ENCODE measurements at places on chromosomes 3 and 15.

- no peak for DNase-seq
These were observed 42.9 kb downstream of the SMAD3 start for GRCh38 chr15:67108122-67108961.

DNA sequence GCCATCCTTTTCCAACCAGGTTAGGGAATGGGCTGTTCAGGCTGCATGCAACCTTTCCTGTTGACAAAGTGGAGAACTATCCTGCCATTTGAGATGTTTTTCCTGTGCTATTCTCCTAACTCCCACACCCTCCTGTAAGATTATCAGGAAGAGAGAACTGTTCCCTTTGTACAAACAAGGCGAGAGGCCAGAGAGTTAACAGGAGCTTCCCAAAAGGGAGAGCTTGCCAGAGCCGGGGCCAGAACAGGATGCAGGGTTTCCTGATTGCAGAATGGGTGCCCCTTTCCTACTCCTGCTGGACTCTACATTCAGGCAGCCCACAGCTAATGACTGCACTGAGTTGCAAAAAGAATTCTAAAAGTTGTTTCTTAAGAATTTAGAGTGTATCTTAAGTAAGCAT is 17.1 kb downstream of the PML start:
- DNase-seq, result peak; percentile 63

GRCh38 chr3:77267589-77267988 is 227.7 kb downstream of the ROBO2 start:
- DNase-seq, result no peak

- no peak for DNase-seq
These were observed 13.1 kb downstream of the DNAAF4 start for GRCh38 chr15:55494931-55495330.

GRCh38 chr3:181278468-181279238 is 289.1 kb upstream of the DNAJC19 start:
- no peak for DNase-seq

DNA sequence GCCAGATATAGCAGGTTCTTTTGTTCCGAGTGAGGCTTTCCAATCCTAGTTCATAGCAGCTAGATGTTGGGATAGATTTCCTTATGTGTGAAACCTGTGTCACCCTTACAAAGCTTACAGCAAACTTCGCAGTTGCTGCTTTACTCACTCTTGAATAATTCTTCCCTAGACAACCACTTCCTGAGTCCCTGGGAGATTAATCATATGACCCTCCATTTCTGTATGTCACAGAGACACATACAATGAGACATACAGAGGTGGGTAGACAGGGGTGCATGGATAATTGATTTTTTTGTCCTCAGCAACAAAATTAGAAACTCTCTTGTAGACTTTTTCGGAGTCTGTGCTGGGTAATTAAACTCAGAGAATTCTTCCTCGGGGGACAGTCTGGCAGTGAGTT is 163.2 kb downstream of the NSUN3 start:
- DNase-seq, result no peak

DNA sequence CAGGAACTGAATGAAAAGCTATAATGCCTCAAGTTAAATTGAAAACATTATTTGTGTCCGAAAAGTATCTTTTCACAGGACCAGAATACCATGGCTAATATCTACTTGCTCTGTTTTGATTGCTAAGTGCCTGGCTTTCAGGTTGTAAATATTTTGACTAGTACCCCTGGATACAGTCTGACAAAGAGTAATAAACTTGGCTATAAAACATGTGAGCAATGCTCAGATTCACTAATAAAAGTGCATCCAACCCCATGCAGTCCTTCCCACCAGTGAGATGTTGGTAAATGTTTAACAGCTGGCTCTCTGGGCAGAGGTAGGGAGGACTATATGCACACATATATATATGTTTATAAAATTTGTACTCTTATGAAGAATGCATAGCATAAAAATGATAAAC is 281.8 kb upstream of the TGFBR2 start:
- no peak for DNase-seq

DNA sequence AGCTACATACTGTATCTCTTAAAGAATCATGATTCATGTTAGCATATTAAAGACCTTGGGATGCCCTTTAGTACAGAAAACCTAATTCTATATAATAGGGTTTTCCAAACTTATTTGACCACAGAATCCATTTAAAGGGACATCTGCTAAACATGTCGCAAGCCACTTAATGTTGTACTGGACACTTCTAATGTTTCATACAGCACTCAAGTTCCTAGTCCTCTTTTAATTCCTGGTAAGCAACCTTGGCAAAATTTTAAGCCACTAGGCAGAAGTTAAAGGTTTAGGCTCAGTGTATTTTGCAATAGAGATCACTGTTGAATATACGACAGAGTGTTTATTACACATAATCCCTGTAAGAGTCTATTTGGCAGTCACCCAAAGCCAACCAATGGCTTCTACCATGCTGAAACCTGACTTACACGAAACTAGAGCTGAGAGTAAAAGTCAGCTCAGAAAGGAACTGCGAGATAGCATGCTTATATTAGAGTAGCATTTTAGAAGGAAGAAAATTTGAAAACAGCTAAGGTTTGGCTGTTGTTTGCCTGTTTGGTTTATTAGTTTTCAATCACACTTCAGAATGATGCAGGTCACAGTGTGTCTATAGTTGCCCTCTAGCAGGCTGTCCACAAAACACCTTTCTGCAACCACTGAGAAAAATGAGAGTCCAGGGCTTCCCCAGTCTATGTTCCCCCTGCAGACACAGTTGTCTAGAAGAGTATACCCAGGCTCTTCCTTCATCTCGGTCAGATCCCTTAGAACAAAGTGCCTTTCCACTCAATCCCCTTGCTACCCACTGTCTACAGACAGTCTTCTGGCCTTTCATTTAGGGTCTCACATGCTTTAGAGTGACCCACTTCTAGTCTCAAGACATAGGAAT is 104.4 kb downstream of the FMN1 start:
- no peak for DNase-seq

- DNase-seq, result no peak
These were observed 2.7 kb downstream of the TM4SF18 start for GRCh38 chr3:149330609-149331331.

DNA sequence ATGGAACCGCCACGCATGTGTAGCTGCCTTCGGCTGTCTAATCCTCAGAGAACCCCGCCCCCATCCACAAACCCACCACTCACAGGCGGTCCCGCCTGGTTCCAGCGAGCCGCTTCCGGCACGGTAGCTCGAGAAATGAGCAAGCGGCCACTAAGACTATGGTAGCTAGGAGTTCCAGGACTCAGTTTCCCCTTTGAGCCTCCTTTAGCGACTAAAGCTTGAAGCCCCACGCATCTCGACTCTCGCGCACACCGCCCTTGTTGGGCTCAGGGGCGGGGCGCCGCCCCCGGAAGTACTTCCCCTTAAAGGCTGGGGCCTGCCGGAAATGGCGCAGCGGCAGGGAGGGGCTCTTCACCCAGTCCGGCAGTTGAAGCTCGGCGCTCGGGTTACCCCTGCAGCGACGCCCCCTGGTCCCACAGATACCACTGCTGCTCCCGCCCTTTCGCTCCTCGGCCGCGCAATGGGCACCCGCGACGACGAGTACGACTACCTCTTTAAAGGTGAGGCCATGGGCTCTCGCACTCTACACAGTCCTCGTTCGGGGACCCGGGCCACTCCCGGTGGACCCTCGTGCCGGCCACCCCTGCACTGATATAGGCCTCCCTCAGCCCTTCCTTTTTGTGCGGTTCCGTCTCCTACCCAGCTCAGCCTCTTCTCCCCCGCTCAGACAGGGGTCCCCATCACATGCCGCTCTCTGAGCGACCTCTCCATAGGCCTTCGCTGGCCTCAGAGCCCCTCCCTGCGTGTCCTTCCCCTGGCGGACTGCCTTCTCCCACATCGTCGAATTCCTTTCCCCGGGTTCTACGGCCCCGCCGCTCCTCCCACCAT is at the start of gene RAB11A:
TSS of gene RAB11A (plus strand) at position 366 of the 828 bp plus-strand sequence. CDS start at position 461, 95 bp downstream.
- DNase-seq, result peak; percentile 98

DNA sequence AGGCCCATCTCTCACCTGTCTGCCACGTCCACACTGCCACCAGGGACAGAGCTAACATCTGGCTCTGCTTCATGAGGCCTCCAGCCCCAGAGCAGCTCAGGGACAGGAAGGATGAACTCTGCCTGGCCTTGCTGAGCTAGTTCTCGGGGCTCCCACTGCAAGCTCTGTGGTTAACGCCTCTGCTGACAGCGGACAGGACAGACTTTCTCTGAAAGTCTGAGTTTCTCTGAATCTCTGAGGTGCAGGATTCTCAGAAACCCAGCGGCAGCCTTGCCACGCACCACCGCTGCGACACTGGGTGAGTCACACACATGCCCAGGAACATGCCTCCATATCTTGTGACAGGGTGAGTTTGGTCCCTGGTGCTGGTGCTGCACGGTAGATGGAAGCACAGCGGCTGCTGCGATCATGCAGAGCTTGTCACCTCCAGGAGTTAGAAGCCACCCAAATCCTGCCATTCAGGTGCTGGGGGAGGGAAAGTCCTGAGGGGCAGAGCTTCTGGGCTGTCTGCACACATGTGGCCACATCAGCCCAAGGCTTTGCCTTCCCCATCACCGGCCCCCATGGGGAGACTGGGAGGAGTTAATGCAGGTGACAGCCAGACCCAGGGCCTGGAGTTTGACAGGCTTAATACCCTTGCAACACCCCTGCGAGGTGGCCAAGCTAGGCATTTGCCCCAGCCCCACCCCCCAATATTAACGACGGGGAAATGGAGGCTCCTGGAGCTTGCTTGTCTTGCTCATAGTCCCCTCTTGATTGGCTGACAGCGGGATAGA is 267.0 kb downstream of the PLCL2 start:
- DNase-seq, result peak; percentile 49

GRCh38 chr3:55012091-55012490 is 84.2 kb upstream of the LRTM1 start:
- no peak for DNase-seq

GRCh38 chr3:11820531-11821041 is 26.1 kb downstream of the TAMM41 start:
- DNase-seq, result no peak

- DNase-seq, result no peak
These were observed 627.1 kb downstream of the MCTP2 start for GRCh38 chr15:94858449-94858848.

DNA sequence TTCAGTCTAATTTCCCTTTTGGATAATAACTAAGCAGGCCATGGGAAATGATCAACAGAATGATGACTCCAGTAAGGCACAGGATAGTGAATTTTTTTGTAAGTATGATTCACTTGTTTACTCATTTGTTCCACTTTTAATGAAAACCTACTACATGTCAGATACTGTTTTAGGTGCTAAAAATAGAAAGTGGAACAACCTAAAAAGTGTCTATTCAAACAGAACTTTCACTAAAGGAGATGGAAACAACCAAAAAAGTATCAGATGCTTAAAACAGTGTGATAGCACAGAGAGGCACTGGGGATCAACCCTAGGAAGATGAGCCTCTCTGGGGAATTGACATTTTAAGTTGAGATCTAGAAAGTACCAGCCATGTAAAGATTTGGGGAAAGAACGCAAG is 11.1 kb downstream of the RYK start:
- DNase-seq, result no peak

- no peak for DNase-seq
These were observed 71.3 kb downstream of the WHAMM start for GRCh38 chr15:82880704-82881103.

DNA sequence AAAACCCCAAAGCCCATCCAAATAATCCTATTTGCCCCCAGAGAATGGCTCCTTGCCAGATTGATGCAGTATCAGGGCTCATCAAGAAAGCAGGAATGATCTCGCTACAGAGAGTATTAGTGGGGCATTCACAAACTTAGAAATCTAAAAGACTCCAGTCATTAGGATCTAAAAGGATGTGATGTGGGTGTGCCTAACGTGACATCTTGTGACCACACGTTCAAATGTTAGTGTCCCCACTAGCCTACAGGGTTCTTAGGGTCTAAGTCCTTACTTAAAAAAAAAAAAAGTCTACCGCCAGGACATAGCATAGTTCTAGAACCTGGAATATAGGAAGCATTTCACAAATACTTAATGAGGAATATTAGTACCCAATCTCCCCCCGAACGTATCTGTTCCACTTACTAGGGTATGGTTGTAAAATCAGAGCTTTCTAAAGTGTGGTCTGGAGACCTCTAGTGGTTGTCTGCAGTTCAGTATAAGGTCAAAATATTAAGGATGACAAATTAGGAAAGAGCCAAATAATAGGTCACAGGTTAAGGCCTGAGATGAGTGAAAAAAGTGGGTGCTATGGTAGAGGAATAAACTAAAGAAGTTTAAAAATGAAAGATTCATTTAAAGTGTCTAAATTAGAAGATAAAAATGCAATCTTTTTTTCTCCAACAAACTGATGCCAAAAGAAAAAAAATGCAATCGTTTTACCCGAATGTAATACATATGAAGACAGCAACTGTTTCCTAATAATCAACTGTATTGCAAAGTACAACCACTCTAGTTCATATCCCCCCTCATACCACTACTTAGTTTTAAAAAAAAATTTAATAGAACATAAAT is 4.2 kb upstream of the CHRM5 start:
- DNase-seq, result no peak

GRCh38 chr3:33789183-33789954 is 9.1 kb upstream of the PDCD6IP start:
- DNase-seq, result no peak

DNA sequence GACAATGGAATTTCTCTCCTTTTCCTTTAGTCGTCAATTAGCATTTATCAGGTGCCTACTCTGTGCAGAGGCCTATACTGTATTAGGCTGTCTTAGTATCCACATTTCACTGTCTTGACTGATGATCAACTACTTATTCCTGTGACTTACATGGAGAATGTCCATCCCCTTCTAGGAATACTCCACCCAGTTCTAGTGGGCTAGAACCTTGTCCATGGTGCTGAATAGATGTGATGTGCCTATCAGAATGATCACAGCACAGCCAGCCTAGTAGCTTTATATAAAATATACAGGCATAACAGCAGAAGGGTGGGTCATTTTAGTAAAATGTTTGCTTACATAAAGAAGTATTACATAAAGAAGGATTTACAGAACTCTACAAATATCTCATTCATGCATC is 621.4 kb downstream of the PDCD6IP start:
- DNase-seq, result no peak

- DNase-seq, result no peak
These were observed 8.8 kb downstream of the RASGRP1 start for GRCh38 chr15:38555686-38556334.

DNA sequence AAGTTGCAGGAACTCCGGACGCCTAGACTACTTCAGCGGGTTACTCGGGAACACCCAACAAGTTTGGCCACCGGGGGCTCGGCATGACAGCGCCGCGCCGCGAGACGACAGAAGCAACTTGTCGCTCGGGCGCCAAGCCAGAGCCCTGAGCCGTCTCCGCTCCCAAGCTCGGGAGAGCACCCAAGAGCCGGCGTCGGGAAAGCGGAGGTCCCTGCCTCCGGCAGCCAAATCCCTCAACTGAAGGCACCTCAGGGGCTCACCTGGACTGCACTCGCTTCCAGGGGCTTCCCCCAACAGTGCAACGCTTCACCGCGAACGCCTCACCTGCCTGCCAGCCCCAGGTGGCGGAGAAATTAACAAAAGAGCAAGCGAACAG is 640 bp downstream of the MB21D2 start:
- peak; percentile 92 for DNase-seq

- no peak for DNase-seq
These were observed 177.8 kb downstream of the SERPINI1 start for GRCh38 chr3:167913219-167913835.

DNA sequence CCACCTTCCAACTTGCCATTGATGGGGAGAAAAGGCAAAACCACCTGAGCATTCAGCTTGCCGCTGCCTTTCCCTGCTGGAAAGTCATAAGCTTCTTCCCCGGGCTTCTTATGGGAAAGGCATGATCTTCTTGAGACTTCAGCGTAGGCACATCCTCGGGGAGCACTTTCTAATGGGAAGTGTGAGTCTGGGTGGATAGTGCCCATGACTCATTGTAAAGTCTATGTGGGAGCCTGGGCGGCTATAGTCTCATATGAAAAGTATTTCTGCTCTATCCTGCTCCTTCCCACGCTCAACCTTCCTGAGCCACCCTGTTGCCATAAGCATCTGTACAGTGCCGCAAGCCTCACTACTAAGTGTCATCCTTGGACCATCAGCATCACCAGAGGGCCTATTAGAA is 309.9 kb upstream of the THBS1 start:
- no peak for DNase-seq
